ENCODE measurements at places on chromosomes 3 and 15.

- DNase-seq, result no peak
Observed at GRCh38 chr3:113055961-113056360, 65.2 kb downstream of the GTPBP8 start.

DNA sequence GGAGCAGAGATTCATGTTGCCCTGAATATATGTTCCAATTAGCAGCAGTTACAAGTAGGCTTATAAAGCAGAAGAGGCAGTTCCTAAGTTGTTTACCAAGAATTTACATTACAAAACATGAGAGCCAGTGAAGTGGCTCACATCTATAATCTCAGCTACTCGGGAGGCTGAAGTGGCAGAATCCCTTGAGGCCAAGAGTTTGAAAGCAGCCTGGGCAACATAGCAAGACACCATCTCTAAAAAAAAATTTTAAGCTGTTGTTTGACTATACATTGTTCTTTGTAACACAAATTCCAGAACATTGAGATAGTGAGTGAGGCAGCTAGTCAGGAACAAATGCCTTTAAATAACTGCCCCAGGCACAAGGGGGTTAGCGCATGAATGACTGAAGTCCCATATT, 10.3 kb upstream of the ZMAT3 start:
- no peak for DNase-seq

DNA sequence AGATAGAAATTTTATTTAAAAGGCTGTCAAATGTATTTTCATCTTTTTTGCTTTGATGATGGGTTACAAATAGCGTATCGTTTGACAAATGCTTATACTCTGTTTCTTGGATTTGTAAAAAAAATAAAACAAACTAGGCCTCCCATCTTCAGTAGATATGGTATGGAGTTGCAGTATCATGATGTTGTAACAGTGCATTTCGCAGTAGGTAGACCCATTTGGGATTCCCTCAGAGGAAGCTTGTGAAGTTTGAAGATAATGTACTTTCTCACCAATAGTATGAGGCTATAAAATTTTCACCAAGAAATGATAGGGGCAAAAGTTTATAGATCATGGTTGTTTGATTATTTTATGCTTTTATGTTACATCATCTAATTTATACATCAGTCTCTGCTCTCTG, 10.8 kb downstream of the MBNL1 start:
- DNase-seq, result no peak

DNA sequence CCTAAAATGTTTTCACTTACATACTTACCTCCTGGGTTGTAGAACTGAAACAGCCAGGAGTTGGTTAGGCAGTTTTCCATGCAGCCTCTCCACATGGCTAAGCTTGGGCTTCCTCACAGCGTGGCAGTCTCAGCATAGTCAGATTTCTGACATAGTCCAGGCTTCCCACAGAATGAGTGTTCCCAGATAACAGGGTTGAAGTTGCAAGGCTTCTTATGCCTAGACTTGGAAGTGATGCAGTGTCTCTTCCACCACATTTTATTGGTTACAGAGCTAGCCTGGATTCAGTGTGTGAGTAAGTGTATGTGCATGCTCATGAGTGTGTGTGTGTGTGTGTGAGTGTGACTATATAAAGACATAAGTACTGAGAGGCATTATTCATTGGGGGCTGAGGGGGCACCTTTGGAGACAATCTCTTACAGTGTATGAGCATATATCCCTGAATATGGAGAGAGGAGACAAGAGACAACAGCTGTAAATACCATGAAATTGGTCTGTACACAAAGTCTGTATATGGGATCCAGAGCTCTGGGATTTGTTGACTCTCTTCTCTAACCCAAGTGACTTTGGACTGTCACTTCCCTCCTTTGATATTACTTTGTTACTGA, 78.1 kb downstream of the ZNF621 start:
- no peak for DNase-seq

DNA sequence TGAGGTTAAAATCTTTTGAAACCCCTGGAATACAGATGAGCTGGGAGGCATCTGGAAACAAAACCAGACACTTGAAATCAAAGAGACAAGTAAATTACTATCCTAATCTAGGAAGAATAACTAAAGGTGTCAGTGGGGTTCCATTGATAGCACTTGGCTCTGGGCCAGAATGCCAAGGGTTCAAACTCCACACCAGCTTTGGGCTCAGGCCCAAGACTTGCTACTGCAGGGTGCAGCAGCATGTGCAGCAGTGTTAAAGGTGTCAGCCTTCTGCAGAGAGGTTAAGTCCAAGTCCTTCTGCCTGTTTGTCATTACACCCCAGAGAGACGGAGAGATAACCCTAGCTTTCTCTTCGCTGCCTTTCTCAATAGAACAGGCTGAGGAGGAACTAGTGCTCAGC, 273.9 kb downstream of the TIGIT start:
- no peak for DNase-seq

DNA sequence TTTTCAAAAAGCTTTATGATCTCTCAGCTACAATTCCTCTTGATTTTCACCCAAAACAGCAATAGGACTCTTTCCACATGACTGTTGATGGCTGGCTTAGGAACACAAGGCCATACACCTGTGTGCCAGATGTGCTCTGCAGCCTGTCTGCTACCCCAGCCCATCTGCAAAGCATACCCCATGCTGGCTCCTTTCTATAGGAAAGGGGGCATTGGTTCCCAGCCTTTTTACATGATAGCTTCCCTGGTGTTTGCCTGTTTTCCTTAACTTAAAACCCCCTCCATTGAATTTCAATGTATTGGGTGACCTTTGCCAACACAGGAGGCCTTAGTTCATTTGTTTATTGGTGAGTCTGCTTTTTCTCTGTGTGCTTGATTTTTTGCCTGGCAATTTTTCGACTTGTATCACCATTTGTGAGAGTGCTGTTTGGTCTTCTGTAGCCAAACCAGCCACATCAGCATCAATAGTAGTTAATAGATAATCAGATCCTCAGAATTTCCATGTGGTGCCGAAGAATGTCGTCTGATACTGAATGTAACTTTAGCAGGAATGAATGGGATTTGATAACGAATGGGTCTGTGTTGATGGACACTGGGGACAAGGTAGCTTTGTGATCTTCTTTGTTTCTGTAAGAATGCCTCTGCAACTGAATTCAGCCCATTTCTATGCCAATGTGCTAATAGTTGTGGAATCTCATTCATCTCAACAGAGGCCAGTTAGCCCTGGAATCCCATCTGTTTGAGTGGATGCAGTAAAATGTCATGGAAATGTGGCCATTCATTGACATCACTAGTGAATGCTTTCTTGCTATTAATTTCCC, 272.2 kb upstream of the RARB start:
- DNase-seq, result no peak

Measured in CD4-positive, CD25-positive, alpha-beta regulatory T cell (primary cell).